GM18507 (cell line): ENCODE measurements at places on chromosomes 3 and 15.

GRCh38 chr3:14535616-14536015, 4.5 kb downstream of the GRIP2 start:
- no peak for DNase-seq

- DNase-seq, result no peak
Measured at GRCh38 chr3:151639418-151639740, 94.3 kb upstream of the AADACL2 start.

- DNase-seq, result no peak
Measured at GRCh38 chr3:42773409-42773751, 327 bp upstream of the CCDC13 start.

GRCh38 chr3:141302364-141303141, 65.8 kb upstream of the ZBTB38 start:
- DNase-seq, result no peak

GRCh38 chr3:23587513-23587912, 218.2 kb upstream of the UBE2E1 start:
- no peak for DNase-seq

DNA sequence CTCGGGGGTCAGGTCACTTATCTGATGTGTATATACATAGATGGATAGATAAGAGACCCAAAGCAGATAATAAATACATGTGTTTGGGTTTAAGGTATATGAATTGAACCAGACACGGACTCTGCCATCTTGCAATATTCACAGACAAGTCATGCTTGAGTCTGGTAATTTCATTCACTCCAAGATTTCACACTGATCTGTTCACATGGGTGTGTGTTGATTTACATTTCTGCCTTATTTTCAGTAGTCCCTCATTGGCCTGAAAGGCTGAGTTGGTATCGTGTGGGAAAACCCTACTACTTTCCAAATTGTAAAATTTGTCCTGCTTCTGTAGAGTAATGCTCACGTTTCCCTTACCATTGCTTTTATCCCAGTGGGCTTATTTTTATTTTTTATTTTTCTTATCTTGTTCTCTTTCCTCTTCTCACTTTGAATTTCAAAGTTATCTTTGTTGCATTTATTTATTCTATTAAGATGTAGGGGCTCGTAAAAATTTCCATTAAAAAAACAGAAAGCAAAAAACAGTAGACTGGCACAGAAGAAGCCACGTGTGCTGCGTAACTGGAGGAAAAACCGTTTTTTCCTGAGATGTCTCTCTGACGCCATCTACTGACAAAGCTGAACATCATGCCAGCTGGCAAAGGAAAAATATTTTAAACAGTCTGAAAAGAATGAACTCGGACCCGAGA, 10.8 kb upstream of the MFSD1 start:
- no peak for DNase-seq

- DNase-seq, result no peak
Measured at GRCh38 chr15:99615460-99615859, 49.7 kb downstream of the MEF2A start.

GRCh38 chr15:29468899-29469298, 199.3 kb upstream of the NSMCE3 start:
- no peak for DNase-seq

DNA sequence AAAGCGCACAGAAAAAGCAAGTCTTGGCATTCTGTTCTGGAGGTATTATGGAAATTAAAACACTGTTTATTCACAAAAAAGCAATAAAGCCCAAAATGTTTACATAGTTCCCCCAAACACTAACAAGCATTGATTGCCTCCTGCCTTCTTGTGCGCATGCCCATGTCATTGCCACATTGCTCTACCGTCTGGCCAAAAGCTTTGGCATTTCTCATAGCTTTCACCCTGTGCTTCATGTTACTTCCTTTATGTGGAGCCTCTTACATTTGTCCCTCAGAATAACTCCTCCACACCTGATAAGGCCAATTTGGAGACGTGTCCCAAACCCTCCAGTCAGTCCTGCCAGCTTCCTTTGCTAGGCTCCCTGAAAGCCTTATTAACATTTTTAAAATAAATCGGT, 680.8 kb downstream of the GBE1 start:
- DNase-seq, result no peak

DNA sequence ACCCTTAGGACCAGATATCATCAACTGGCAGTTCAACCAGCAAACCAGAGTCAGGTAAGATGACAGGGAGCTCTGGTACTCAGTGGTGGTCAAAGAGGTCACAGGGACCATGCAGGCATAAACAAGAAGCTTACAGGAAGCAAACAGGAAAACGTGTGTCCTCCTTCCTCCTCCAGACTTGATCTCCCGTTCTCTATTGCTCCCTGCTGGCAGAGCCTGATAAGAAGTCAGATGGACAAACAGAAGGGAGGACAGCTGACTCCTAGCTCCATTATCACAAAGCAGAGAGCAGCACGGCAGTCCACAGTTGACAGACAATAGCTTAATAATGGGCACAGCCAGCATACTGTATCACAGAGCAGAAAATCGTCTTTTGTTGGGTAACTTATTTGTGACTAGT, 156.5 kb upstream of the SLC2A2 start:
- no peak for DNase-seq

DNA sequence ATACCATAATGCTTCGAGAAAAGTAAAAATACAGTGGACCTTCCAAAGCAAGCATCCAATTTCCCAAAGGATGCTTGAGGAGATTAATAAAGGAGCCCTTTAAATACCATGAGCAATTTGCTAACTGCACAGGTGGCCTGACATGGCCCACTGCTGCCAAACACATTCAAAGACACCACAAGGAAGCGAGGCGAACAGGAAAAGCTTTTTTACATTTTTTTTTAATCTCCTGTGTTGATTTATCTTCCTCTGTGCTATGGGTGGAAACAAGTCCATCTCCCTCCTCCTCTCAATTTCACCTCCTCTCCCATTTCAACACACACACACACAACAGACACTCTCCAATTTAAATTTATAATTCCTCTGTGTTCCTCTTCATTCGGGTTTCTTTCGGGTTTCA, 243.4 kb downstream of the IGSF11 start:
- DNase-seq, result no peak

DNA sequence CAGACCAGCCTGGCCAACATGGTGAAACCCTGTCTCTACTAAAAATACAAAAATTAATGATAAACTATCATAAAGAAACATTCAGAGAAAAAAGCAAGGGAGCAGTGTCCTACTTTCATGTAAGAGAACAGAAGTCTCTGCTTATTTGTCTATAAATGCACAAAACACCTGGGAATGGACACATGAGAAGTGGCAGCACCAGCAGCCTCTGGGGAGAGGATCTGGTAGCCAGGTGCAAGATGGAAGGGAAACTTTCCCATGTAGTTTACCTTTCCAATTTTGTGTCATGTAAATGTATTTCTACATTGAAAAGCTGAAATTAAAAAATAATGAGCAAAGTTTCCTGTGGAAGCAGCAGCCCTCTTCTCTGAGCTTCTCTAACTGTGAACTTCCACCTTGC, 18.8 kb downstream of the SCAP start:
- no peak for DNase-seq

DNA sequence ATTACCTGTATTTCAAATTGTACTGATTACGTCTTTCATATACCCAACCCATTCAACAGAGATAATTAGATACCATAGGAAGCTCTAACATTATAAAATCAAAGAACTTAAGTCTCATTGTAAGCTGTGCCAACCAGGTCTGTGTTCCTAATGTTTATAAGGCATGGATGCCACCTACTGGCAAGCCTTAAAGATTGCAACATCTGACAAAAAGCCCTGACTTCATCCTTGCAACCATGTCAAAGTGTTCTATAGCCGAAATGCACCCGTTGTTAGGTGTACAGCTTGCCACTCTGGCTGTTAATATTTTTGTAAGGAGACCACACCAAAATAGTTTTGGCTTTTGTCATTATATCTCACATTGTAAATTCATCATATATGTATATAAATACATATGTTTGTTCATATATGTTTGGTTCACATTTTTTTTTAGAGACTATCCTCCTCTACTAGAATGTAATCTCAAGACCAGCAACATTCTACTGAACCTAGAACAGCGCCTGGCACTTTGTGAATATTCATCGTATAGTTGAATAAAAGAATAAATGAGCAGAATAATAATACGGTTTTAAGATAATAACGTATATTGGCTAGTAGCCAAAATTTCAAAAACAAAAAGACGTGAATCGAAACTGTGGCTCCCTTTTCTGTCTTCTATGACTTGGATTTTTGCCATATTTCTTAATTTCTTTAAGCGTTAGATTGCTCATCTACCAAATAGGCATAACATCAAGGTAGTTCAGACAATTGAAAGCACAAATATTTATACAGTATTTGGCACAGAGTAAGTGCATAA, 258.1 kb downstream of the TBL1XR1 start:
- DNase-seq, result peak; percentile 25

- no peak for DNase-seq
Measured at GRCh38 chr3:38007754-38008090, 17.1 kb downstream of the VILL start.

GRCh38 chr15:60580073-60580472, 101.1 kb upstream of the ICE2 start:
- DNase-seq, result no peak

DNA sequence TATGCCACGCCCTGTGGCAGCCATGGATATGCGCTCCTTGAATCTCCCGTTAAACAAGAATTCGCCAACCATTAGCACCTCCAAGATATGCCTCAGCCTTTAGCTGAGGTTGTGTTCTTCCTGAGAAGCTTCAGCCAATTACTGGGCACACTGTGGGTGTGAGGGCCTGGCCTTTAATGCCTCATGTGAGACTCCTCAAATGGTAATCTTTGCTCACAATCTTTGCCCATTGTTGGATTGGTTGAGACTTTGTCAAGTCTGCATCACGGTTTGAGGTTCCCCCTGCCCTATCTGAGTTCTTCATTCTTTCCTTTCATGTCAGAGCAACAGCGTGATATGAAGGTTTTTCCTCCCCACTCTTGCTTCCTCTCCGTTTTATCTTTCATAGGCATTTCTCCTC, 108.1 kb upstream of the CCDC54 start:
- no peak for DNase-seq

DNA sequence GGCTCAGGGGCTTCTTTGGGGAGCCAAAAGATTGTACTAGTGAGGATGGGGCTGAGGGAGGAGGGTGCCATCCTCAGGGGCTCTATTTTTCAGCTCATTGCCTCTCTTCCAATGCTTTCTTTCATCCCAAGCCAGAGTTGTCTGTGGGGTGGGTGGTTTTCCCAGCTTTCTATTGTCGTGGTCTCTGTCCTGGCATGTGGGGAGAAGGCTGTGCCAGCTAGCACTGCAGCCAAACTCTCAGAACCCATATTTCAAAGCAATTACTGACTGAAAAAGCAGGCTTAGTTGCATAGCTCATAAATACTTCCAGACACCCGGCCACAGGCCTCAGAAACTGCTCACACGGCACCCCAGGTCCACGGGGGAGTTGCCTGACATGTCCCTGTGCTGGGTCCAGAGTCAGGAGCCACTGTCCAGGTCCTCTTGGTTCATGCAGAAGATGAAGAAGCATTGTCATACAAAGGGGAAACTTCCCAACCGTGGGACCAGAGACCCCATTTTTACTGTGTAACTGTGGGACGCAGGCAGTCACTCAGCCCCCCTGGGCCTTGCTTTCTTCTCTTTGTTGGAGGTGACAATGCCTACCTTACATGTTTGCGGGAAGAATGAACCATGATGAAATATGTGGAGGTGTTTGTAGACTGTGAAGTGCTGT, 27.6 kb downstream of the FGD5 start:
- DNase-seq, result no peak

GRCh38 chr3:8387571-8387970, 114.1 kb upstream of the LMCD1 start:
- no peak for DNase-seq

GRCh38 chr3:171991166-171991565, 48.2 kb upstream of the FNDC3B start:
- no peak for DNase-seq

DNA sequence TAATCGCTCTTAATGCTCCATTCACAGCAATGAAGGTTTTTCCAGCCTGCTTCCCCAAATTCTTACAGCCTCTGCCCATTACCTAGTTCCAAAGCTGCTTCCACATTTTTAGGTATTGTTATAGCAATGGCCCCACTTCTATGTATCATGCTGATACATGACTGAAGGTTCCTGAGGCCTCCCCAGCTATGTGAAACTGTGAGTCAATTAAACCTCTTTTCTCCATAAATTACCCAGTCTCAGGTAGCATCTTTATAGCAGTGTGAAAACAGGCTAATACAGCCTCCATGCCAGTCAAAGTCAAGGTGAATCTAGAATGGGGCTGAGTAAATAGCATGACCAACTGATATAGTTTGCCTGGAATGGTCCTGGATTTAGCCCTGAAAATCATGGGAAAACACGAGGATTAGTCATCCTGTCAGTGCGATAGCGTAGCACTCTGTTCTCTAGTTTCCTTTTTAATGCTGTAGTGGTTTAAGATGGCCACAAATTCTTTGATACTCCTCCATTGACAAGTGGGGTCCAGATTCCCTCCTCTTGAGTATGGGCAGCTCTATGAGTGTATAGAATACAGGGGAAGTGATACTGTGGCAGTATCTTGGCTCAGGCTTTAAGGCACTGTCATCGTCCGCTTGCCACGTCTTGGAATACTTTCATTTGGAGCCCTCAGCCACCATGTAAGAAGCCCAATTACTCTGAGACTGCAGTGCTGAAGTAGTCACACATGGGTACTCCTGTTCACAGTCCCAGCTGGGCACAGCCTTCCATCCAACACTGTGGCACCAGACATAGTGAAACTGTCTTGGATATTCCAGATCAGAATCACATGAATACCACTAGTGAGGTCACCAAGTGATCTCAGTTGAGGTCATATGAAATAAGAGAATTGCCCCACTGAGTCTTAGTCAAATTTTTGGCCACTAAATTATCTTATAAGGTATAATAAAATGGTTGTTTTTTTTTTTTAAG, 94.0 kb upstream of the PLCL2 start:
- DNase-seq, result no peak

GRCh38 chr3:40913641-40914040, 285.7 kb upstream of the CTNNB1 start:
- DNase-seq, result no peak

DNA sequence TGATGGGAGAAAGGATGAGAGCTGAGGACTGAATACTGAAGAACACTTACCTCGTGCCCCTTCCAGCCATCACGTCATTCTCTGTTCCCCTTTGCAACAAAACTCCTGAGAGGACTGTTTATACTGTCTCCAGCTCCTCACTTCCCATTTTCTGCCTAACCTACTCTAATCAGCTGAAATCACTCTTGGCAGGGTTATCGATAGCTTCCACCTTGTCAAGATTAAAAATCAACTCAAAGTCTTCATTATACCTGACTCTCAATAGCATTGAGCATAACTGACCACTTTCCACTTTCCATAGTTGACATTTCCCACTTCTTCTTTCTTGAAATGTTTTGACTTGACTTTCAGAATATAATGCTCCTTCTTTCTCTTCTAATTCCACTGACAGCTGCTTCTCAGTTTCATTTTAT, 4.3 kb downstream of the BTBD1 start:
- no peak for DNase-seq

- DNase-seq, result no peak
Measured at GRCh38 chr3:161689584-161690298, 193.1 kb downstream of the OTOL1 start.

- DNase-seq, result peak; percentile 14
Measured at GRCh38 chr3:23162934-23163333, 40.2 kb upstream of the UBE2E2 start.

- no peak for DNase-seq
Measured at GRCh38 chr3:45535665-45536064, 58.9 kb upstream of the LIMD1 start.

GRCh38 chr15:100777821-100778220, 101.8 kb upstream of the ALDH1A3 start:
- no peak for DNase-seq

GRCh38 chr3:128655531-128655930, 4.9 kb upstream of the RPN1 start:
- no peak for DNase-seq

GRCh38 chr3:64491843-64492242, 196.0 kb downstream of the ADAMTS9 start:
- DNase-seq, result no peak

GRCh38 chr3:16476636-16477035, 36.9 kb downstream of the RFTN1 start:
- no peak for DNase-seq
